ENCODE measurements at places on chromosomes 16 and 17.

GRCh38 chr17:77841742-77842527, 116.6 kb upstream of the TNRC6C start:
- no peak for DNase-seq

DNA sequence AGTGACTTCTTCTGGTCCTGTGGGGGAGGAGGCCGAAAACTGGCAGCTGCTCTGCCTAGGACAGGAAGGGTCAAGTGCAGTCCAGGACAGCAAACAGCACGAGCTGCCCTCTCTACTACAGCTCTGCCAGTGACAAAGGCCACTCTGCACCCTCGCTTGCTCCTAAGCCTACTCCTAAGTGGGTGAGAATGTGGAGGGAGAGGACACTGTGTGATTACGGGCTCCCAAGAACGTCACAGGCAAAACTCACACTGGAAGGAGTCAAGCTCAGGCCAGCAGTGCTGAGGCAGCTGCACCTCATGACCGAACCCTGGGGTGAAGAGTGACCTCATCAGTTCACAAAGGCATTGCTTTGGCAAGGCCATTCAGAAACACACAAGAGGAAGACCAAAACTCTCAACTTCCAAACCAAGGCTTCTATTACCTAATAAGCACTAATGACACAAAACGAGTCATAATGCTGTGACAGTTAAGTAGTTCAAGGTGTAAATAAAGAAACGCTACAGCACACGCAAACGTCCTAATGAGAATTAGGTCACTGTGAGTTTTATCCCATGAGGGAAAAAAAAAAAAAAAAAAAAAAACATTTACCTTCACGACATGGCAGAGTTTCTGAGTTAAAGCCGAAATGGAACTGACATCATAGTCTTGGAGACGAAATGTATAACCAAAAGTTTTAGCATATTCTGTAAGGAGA, 35.1 kb downstream of the MARF1 start:
- no peak for DNase-seq

- DNase-seq = no peak
Measured at GRCh38 chr17:56393156-56393555, 200.3 kb upstream of the NOG start.

GRCh38 chr17:45902892-45903346, 8.6 kb downstream of the MAPT start:
- DNase-seq = peak; percentile 76

- DNase-seq = no peak
Measured at GRCh38 chr17:66518108-66518507, 215.7 kb downstream of the PRKCA start.

DNA sequence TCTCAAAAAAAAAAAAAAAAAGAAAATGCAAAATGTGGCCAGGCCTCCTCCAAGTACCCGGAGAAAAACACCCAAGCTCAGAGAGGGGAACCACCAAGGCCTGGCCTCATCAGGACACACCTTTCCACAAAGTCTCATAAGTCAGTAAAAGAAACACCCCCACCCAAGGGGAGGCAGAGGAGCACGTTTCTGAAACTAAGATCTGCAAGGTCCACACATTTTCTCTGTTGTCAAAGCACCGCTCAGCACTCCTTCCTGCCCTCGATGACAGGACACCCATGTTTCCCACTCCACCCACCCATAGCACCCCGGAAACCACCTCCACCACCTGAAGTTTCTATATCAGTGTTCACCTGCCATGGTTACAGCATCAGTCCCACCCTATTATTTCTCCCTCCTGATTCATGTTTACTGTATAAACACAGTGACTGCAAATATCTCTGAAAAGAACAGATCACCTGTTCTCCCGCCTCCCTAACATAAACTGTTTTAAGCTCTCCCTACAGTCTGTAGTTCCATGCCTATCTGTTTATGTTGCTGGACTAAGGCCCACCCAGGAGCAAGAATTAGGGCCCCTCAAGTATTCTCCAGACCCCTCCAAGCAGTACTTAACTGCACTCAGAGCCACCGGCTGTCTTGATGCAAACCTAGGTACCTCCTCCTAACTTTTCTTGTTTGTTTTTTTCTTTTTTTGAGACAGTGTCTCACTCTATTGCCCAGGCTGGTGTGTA, 2.0 kb downstream of the CORO7 start:
- no peak for DNase-seq

GRCh38 chr17:50208611-50209061, 7.2 kb upstream of the COL1A1 start:
- DNase-seq = no peak

DNA sequence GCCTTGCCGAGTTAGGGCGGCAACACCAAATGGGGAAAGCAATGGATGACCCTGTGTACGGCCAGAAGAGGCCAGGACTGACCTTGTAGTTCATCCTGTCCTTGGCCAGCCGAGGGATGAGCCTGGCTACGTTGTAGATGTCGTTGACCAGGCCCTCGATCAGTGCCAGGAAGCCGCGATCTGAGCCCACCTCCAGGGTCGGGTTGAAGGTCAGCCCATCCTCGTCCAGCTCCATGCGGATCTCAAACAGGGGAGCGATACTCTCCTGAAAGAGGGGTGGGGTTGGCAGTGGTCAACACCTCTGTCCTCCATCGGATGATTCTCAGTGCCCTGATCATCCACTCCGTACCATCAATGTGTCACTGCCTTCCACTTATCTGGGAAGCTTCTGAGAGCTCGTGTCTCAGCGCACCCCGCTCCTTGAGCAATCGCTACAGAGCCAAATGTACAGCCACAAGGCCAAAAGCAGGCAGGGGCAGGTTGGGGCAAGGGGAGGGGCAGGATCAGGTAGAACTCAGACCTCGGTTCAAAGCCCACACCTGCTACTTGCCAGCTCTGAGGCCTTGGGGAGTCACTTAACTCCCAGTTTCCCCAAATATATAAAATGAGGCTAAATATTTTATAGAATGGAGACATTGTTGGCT, 39.9 kb downstream of the DNAH17 start:
- DNase-seq = no peak

DNA sequence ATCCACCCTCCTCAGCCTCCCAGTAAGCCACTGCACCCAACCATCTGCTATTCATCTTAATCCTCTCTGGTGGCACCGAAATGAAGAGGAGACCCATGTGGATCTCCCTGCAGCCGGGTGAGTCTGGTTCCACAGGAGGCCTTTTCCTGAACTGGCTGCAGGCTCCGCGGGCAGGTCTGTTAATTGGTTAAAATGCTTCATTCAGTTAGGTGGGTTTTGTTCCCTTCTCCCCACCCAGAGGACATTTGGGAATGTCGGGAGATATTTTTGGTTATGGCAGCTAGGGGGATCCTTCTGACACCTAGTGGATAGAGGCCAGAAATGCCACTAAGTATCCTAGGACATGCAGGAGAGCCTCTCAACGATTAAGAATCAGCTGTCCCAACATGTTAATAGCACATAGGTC, 16.7 kb downstream of the C16orf54 start:
- peak; percentile 12 for DNase-seq

DNA sequence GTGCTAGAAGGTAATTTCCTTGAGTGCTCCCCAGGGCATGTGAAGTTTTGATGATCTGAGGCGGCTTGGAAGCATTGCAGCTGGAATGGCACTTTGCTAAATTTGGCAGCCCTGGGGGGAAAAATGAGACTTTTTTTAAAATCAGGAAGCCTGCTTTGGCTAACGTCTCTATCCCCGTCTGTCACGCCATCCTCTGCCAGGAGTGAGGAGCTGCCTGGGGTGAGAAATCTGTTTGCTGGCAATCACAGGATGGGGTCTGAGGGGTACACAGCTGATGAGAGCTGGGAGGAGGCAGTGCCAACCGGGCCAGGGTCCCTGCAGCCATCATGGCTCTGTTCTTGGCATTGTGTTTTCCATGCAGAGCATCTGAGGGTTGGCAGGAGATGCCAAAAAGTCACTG, 2.0 kb downstream of the ABCC12 start:
- no peak for DNase-seq

GRCh38 chr17:43517161-43517560, 29.0 kb downstream of the ETV4 start:
- DNase-seq = no peak

GRCh38 chr17:32590974-32591373, 104.2 kb downstream of the CDK5R1 start:
- DNase-seq = peak; percentile 79

GRCh38 chr16:27400751-27401620, 988 bp upstream of the IL21R start:
- DNase-seq = no peak

DNA sequence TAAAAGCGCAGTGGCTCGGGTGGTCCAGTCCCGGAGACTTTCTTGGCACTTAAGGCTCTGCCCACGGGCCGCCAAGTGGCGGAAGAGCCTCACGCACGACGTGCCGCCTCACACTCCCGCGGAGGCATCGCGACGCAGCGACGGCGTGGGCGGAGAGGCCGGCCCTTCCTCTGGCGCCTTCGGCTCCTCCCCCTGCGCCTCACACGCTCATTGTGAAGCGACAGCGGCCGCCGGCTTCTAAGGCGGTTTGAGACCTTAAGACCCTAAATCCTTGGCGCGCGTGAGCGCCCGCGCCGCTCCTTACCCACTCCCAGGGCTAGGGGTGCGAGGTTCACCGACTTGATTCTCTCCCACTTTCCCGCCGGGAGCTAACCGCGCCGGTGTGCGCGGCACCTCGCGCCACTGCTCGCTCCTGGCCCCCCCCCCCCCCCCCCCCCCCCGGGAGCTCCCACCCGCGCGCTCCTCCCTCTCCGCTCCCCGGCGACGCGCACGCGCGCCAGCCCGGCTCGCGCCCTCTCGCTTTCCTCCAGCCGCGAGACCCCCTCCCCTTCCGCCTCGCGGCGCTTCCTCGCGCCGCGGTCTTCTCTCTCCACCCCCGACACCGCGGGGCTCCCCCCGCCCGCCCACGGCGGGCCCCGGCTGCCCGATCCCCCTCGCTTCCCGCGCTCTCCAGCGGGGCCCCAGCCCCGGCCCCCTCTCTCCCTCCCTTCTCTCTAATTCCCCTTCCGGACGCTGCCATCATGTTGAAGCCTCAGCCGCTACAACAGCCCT, at the start of gene ATXN2L:
Gene ATXN2L (plus strand): TSS at position 480 of the 771 bp plus-strand sequence. CDS start 261 bp downstream, at position 741.
- peak; percentile 86 for DNase-seq

GRCh38 chr17:47877368-47878034, 18.5 kb upstream of the SP2 start:
- no peak for DNase-seq

DNA sequence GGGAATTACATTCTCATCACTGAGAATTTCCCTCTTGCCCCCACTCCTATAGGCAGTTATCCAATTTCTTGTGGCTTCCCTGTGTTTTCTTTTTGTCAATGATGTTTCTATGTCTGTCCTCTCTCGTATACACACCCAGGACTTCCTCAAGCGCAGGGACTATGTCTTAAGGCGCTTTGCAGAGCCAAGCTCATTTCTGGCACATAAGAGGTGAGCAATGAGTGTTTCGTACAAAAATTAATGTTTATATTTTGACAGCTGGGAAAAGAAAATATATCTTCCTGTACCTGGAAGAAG, 947 bp downstream of the DDX42 start:
- no peak for DNase-seq

DNA sequence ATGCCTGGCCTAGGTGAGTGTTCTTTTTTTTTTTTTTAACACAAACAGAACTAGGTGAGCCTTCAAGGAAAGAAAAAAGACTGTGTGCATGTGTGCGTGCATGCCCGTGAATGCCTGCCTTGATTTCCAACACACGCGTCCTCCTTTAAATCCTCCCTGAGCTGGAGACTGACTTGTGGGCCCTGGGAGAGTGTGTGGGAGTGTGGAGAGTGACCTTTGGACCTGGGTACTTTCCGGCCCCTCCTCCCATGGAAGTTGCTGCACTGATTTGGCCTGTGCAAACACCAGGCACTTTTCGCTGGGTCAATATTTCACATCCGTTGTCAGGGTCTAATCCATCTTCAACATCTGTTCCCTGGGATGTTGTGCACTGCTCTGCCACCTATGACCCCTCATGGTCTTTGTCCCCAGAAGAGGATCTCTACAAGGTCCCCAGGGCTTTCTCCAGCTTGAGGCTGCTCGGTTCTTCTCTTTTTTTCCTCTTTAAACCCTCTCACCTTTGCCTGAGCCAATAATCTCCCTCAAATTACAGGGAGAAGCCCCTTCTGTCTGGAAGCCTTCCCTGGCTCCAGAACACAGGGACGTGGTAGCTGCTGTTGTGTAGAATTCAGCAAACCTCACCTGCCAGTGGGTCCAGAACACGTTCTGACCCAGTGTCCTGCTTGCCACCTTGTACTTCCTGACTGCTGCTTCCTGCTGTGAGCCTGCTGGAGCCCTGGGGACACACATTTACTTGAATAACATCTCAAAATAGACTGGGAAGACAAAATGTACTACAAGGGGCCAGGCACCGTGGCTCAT, 20.8 kb upstream of the ATP5MC1 start:
- DNase-seq = no peak

GRCh38 chr17:82844796-82845162, 5.0 kb upstream of the ZNF750 start:
- DNase-seq = no peak

DNA sequence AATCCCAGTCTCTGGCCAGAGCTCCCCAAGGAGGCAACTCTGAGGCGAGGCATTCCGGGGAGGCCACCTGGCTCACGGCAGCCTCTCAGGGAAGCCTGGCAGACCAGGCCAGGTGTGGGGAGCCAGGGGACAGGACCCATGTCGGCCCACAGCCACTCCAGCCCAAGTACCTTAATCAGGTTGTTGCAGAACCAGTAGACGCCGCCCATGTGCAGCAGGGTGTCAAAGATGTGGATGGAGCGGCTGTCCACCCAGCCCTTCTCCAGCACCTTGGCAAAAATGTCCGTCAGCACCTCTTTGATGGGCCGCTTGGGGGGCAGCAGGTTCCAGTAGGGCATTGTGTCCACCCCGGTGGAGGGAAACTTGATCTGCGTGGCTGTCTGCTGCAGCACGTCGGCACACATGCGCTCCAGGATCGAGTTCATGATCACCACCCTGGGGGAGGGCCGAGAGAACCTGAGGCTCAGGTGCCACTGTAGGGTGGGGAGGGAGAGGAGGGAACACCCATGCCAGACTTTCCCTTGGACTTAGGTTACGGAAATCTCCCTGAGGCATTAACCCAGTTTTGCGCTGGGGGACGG, 7.8 kb downstream of the CSF3 start:
- DNase-seq = no peak

DNA sequence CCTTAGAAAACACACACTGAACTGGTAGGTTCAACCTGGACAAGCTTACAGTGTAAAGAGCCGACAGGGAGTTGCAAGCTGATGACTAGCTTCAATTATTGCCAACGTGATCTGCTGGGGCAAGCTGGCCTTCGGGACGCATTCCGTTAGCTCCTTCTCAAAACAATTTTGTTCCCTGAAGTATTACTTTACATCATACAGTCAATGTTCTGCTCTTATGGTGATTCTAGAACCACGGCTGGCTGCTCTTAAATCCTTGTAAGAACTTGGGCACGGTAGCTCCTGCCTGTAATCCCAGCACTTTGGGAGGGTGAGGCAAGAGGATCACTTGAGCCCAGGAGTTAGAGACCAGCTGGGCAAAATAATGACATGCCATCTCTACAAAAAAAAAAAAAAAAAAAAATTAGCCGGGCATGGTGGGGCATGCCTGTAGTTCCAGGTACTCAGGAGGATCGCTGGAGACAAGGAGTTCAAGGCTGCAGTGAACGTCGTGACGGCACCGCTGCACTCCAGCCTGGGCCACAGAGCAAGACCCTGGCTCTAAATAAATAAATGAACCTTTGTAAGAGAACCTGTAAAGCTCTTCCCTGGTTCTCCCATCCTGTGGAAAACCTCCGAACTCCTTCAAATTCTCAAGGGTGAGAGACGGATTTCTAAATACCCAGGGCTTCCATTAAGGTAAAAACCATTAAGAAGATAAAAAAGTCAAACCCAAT, 2.0 kb downstream of the CDIP1 start:
- DNase-seq = no peak

- DNase-seq = no peak
Measured at GRCh38 chr17:71427801-71428200, 693.0 kb upstream of the SOX9 start.
